ENCODE measurements at places on chromosomes 13 and 19.

- peak; percentile 22 for DNase-seq
These were observed 603 bp downstream of the GPALPP1 start for GRCh38 chr13:44989941-44990340.

DNA sequence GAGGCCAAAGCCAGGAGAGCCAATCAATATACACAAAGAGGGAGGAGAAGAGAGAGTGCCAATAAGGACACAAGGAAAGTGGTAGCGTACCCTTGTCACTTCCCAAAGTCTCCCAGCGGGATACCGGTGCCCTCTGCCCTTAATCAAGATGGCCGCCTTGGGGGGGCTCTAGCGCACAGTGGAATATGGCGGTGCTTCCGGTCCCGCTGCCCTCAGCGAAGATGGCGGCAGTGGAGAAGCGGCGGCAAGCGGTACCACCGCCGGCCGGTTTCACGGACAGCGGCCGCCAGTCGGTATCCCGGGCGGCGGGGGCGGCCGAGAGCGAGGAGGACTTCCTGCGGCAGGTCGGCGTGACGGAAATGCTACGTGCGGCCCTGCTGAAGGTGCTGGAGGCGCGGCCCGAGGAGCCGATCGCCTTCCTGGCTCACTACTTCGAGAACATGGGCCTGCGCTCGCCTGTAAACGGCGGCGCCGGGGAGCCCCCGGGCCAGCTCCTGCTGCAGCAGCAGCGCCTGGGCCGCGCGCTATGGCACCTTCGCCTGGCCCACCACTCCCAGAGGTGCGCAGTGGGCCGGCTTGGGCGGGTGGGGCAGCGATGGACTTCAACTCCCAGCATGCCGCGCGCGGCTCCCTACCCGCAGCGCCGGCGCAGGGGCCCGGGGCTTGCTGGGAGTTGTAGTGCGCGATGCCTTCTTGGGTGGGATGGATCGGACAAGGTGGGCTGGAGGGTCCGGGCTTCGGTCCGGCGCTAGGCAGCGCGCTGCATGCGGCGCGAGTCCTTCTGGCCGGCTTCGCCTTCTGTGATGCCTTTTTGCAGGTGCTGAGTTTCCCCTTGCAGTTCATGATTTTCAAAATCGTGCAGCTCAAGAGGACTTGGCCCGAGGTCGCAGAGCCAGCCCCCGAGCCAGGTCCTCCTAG is at the start of gene TPGS1:
Gene TPGS1 (plus strand): TSS at position 212 of the 918 bp plus-strand sequence. CDS start 10 bp downstream, at position 222.
- DNase-seq = peak; percentile 90

GRCh38 chr13:107124730-107125129 is 556.8 kb upstream of the ARGLU1 start:
- DNase-seq = no peak

DNA sequence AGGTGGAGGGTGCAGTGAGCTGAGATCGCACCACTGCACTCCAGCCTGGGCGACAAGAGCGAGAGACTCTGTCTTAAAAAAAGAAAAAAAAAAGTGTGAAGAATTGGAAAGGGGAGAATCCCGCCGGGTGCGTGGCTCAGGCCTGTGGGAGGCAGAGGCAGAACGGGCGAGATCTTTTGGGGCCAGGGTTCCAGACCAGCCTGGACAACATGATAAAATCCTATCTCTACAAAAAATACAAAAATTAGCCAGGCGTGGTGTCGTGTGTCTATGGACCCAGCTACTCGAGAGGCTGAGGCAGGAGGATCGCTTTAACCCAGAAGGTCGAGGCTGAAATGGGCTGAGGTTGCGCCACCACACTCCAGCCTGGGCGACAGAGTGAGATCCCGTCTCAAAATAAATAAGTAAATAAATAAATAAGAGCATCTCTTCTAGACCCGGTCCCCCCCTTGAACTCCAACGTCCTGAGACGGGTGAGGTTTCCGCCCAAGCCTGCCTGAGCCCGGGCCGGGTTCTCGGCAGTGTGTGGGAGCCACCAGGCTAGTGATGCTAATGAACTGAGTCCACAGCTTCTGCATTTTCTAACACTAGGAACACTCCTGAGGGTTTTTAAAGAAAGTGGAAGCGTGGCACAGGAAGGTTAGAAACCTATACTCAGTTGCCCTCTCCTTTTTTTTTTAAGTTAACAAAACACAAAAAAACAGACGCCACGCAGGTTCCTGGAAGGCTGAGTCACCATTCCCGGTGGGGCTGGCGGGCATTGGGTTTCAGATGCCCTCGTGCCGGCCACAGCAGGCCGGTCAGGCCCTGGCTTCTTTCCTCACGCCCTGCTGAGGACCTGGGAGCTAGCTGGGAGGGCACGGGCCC is 22.0 kb downstream of the GPX4 start:
- DNase-seq = no peak

- no peak for DNase-seq
These were observed 17.7 kb upstream of the DPY19L3 start for GRCh38 chr19:32387701-32388392.

DNA sequence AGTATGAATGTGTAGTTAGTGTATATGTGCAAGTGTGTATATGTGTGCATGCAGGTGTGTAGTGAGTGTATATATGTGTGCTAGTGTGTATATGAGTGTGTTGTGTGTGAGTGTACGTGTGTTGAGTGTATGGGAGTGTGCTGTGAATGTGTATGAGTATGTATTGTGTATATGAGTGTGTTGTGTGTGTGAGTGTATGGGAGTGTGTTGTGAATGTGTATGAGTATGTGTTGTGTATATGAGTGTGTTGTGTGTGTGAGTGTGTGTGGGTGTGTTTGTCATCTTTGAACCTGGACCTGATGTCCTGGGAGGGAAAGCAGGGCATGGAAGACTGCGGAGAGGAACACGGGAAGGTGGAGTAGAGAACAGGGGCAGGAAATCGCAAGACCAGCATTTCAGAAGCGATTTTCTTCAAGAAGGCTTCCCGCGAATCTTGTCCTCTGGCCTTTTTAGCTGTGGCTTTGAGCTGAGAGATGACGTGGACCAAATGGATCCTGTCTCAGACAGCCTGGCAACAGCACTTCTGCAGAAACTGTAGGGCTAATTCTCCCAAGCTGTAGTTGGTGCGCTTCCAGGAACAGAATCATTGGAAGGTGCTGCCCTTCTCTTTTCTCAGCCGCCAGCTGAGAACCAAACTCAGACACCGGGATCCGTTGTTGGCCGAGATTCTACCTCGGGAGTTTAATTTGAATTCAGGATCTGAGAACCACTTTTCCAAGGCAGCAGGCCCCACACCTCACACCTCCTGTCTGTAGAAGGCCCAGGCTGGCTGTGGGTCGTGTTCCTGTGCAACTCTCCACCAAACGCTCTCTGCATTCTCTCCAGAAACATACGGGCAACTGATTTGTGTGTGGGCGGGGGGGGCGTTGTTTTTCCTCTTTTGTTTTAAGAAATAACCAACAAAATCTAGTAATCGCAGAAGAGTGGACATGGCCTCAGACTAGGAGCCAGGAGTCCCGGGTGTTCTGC is 94.7 kb upstream of the RAP2A start:
- DNase-seq = no peak

DNA sequence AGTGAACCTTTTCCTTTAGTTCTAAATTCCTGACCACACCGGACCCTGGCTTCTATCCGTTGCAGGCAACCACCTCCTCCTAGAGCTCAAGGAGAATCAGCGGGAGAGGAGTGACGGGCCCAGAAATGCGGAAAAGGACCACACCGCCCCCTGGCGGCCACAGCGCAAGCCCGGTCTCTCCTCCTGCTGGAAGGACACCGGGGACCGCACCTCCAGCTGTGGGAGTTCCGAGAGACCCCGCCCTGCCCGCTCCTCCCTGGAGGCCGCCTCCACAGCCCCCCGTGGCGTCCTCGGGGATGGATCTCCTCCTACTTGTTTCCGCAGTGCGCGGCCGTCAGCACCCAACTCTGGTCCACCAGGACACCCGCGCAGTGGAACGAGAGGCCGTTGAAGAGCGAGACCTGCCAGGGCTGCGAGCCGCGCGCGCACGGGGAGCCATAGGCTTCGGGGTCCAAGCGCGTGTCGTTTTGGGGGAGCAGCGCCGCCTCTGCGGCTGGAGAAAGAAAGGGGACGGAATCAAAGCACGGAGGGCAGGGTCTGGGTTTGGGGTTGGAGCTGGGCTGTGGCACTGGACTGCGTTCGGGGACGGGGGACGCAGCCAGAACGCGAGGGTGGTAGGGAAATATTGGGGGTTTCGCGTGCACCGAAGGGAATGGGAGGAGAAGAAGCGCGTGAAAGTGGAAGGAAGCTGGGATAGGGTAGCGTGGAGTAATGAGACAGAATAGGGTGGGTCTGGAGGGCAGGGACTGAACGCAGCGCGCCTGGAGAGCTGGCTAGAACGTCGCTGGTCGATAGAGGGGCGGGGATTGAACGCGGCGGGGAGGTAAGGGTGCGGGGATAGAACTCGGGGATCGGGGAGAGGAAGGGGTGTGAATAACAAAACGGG is 2.5 kb downstream of the KLK10 start:
- peak; percentile 83 for DNase-seq

DNA sequence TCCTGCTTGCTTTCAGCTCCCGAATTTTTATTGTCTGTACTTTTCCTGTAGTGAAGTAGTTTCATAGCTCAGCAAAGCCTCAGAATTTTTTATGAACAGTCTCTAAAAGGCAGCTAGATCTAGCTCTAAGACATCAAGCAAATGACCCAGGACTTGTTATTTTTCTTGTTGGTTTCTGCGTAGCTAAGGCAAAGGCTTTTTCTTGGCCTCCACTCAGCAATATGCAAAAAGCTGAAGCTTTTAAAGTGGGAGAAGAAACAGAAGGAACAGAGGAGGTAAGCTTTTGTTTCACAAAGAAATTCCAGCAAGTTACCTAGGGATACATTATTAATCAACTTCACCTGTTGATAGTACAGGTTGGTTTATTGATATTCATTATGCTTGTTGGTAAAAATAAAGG is 235.9 kb downstream of the PCDH20 start:
- DNase-seq = no peak

- no peak for DNase-seq
These were observed at the start of gene IGFL3 for GRCh38 chr19:46124638-46125115. Gene IGFL3, minus strand, starts transcription at chr19:46124688. Its CDS starts 39 bp downstream, at chr19:46124649.

GRCh38 chr13:93709506-93710244 is 483.1 kb downstream of the GPC6 start:
- no peak for DNase-seq
